GM03348 (cell line): ENCODE measurements at places on chromosomes 6 and 20.

DNA sequence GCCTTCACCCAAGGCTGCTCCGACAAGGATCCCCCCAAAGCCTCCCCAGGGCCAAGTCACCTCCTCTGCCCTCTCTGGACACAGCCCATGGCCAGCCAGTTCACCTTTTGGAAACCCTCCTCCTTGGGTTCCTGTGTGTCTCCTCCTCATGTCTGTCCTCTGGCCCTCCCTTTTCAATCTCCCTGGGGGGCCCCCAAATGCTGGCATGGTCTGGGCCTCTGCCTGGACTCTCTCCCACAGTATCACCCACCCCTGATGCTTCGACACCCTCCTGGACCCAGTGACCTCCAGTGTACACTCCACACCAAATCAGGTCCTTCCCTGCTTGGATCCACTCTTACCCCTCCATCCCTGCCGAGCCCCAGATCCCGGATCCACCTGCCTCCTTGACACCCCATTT is 46.7 kb upstream of the NNAT start:
- no peak for DNase-seq

GRCh38 chr6:21847711-21848480 is 254.3 kb downstream of the SOX4 start:
- DNase-seq: no peak

- DNase-seq: no peak
Observed at GRCh38 chr6:92767101-92767500, 652.3 kb downstream of the EPHA7 start.

GRCh38 chr6:25387911-25388310 is 108.7 kb downstream of the CARMIL1 start:
- DNase-seq: no peak

GRCh38 chr20:54107600-54108325 is 37.4 kb upstream of the BCAS1 start:
- no peak for DNase-seq

- no peak for DNase-seq
Observed at GRCh38 chr6:39646751-39647420, 78.3 kb downstream of the KIF6 start.

DNA sequence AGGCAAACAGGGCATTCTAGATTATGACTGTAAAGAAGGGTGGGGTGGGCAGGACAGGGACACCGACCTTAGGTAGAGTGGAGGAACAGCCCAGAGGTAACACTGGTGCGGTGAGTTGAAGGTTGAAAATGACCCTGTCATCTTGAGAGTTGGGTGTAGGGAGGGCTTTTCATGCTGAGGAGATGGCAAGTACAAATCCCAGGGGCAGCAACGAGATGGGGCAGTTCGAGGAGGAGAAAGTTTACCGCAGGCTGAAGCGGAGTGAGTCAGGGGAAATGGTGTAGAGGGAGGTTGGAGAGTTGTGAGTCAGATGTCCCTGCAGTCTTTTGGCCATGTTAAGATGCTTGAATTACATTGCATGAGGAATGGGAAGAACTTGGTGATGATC is 101.1 kb downstream of the HIVEP1 start:
- peak; percentile 33 for DNase-seq

GRCh38 chr20:54294094-54294493 is 86.2 kb downstream of the PFDN4 start:
- no peak for DNase-seq

DNA sequence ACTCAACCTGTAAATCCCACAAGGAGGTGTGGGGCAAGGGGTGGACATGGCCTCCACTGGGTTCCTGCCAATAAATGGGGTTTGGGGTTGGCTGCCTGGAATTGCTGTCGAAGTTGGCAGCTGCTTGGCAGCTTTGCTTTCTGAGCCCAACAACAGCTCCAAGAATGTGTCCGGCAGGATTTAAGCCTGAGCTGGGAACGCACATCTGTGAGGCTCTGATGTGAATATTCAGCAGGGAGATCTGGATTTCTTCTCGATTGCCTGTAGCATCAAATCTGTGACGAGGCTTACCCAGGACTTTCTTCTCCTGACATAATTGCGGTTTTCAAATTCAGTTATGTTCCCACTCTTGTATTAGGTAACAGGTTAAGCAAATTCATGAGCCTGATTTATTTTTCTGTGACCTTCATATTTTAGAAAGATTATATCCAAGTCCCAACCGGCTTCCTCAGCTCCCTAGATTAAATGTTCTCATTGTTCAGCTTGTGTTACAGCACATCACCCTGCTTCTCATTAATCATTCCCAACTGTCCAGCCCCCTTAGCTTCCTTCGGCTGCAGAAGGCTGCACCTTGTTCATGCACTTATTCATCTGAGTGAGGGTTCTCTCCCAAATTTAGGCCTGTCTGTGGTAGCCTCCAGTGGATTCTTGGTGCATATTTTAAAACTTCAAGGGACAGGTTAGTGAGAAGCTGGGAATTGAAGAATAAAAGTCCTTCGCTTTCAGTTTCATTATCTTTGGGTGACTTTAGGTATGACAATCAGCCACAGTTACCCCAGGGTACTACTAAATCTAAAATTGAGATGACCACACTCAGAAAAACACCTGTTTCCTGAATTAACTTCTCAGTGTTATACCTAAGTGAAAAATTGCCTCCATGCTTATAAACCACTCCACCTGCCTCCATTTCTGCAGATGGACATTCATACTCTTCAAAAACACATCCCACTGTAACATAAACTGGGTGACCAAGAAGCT is 310.0 kb downstream of the ESR1 start:
- no peak for DNase-seq

DNA sequence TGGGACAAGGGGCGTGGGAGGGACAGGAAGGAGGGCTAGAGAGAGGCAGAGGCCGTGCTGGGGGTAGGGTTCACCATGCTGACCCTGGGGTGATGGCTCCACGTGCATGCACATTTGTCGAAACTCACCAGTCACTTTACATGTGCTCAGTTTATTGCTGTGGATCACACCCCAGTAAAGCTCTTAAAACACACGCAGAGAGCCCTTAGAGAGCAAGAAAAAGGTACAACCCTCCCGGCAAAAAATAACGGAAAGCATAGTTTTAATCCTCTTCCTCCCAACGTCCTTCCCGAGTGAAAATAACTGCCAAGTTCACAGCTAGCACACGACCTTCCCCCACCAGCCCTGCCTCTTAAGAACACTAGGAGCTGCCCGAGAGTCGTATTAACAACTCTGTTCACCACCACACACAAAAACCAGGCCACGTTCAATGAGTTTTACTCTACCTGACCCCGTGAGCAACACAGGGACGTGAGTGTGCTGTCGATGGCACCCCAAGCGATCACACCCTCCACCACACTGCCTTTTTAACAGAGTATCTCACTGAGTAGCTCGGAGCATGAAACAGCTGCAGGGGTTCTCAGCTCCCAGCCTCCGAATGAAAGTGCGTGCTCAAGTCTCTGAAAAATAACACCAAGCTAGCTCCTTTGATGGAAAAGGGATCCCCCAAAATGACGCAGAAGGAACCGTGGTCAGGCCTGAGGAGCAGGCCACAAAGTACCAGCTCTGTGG is 39.7 kb downstream of the TAF4 start:
- peak; percentile 72 for DNase-seq

DNA sequence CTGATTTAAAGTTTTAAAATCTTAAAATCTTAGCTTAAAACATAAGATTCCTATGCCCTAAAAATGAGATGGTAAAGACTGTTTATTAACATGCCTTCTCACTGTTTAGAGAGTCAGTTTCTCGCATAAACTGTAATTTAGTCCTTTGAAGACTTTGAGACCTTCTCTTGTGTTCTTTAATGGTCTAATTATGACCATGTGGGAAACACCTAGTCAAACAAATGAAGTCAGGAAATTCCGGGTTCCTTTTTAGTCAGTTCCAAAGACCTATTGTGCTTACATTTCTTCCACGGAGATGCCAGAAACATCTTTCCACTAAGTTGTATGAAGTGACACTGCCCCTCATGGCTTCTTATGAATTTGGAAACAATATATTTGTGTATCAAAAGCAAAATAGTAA is 64.2 kb upstream of the KIF25 start:
- DNase-seq: no peak

DNA sequence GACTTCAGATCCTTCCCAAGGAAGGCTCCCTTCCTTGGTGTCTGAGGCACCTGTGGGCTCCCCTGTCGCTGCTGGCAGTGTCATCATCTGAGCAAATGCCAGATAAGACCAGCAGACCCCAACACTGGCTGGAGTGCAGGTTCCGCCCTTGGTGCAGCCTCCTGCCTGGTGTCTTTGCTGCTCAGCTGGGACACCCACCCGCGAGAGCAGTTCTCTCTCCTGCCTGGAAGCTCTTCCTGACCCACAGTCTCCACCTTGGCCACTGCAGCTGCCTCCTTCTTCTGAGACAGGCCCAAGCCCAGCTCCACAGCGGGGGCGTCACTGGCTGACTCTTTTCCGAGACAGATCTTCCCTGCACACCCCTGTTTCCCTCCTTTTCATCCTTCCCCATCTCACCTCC is 395.7 kb upstream of the MAP3K7 start:
- no peak for DNase-seq

- DNase-seq: no peak
Observed at GRCh38 chr6:56193846-56194245, 53.5 kb downstream of the COL21A1 start.

- DNase-seq: no peak
Observed at GRCh38 chr6:27422651-27423332, 34.2 kb downstream of the ZNF391 start.

DNA sequence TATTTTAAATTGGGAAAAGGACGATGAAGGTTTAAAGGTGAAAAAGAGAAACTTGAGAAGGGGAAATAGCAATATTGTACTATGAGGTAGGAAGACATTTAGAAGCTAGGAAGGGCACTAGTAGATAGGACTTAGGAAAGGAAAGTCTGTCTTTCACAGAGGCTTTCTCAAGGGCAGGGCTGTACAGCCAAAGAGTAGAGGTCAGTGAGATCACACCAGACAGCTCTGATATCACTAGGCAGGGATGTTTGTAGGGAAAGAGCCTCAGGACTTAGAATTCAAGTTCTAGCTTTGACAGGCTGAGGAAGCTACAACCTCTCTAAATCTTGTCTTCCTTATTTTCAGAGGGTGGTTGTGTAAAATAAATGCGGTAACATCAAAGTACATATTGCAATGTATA is 160.4 kb upstream of the SLC22A16 start:
- no peak for DNase-seq

DNA sequence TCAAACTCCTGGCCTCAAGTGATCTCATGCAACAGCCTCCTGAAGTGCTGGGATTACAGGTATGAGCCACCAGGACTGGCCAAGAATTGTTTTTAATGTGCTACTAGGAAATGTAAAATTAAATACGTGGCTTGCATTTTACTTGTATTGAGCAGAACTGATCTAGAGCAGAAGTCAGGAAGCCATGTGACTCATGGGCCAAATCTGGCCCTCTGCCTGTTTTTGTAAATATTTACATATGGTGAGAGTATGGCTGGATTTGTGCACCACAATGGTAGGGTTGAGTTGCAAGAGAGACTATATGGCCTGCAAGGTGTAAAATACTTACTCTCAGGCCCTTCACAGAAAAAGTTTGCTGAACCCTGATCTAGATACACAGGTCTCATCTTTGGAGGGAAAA is 75.8 kb downstream of the LAMP5 start:
- DNase-seq: no peak

DNA sequence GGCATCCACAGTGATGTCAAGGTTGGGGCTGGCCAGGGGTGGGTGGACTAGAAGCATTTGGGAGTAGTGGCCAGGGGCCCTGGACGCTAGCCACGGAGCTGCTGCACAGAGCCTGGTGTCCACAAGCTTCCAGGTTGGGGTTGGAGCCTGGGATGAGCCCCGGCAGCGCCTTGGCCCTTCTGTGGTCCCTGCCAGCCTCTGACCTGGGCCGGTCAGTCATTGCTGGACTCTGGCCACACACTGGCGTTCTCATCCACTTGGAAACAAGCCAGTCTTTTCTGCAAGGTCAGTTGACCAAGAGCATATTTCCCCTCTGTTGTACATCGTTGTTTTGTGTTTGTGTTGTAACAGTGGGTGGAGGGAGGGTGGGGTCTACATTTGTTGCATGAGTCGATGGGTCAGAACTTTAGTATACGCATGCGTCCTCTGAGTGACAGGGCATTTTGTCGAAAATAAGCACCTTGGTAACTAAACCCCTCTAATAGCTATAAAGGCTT is 8.4 kb downstream of the PSMA7 start:
- DNase-seq: no peak

DNA sequence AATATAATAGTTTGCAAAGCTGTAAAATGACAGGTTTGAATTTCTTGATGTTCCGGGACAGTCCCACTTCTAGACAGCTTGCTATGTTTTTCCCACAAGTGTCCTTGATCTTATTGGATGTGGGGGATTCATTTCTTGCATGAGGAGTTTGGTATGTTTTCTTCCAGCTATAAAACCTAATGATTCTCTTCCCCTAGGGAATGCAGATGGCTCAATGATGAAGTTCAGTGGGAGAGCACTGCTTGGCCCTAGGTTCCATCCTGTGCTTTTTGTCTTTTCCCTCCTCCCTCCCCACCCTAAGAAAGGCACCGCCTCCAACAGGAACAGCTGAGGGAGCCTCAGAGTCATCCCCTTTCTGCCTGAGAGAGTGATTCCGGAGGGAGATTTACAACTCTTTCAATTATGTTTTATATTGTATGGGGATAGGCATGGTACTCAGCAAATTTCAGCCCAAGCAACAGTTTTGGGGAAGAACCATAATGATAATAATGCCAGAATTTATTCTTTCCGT is 149.2 kb downstream of the PHACTR1 start:
- DNase-seq: no peak

GRCh38 chr6:6723361-6723760 is 134.8 kb downstream of the LY86 start:
- DNase-seq: no peak

DNA sequence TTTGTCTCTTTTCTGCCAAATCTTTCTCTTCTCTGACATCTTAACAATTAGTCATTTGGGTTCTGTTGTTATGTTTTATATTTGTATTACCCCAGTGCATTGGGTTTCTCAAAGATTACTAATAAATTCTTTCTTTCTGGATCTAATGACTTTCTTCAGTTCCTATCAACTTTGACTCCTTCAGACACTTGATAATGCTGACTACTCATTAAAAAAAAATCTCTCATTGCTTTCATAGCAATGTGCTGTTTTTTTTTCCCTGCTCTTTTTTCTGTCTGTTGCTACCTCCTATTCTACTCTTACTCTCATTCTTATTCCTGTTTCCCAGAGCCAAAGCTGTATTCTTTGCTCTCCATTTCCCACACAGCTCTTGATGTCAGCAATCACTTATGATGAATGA is 81.3 kb upstream of the MAP3K7 start:
- no peak for DNase-seq

DNA sequence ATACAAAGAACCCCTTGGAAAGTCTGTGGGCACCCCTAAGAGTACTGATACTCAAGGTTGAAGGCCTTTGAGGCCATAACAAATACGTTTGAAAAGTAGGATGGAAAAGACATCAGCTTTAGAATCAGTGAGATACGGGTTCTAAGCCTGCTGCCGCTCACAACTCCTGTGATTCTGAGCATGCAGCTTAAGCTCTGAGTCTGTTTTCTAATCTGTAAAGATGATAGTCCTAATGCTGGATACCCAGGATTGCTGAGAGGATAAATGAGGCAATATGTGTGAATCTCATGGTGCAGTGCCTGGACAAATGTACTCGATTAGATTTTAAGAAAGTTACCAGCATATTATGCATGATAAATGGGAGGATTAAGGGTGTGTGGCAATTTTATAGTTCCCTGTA is 321.0 kb upstream of the HSF2 start:
- DNase-seq: no peak
